ENCODE measurements at places on chromosomes 2 and 18.

GRCh38 chr2:163345795-163346573 is 389.8 kb downstream of the FIGN start:
- H3K4me3 ChIP-seq: no peak overlapping the region
- H3K4me1 ChIP-seq: peaks cover 6% of the 10 kb centered on the region
- DNase-seq: no peak

GRCh38 chr2:117832332-117832731 is 17.8 kb downstream of the DDX18 start:
- peaks cover 7% of the 10 kb centered on the region for H3K4me1 ChIP-seq
- H3K27ac ChIP-seq: no peak overlapping the region
- DNase-seq: no peak

- no peaks in the 10 kb centered on the region for H3K36me3 ChIP-seq
- H3K27me3 ChIP-seq: no peaks in the 10 kb centered on the region
These were observed 149.1 kb upstream of the MGAT5 start for GRCh38 chr2:134104754-134105153.

- peak overlapping the region; percentile 93 for H3K27ac ChIP-seq
- H3K4me1 ChIP-seq: peaks cover 18% of the 10 kb centered on the region
- H3K4me3 ChIP-seq: peak overlapping the region; percentile 84
- DNase-seq: peak; percentile 24
These were observed 705 bp downstream of the YES1 start for GRCh38 chr18:811182-811891.

- no peaks in the 10 kb centered on the region for H3K27me3 ChIP-seq
- H3K36me3 ChIP-seq: no peaks in the 10 kb centered on the region
- no peak for DNase-seq
These were observed 7.3 kb upstream of the HTR2B start for GRCh38 chr2:231132129-231132528.

GRCh38 chr18:21112543-21113105 is 1.0 kb upstream of the ROCK1 start:
- peak overlapping the region; percentile 95 for H3K4me3 ChIP-seq
- H3K27ac ChIP-seq: peak overlapping the region; percentile 92
- peaks cover 14% of the 10 kb centered on the region for H3K4me1 ChIP-seq
- no peaks in the 10 kb centered on the region for H3K27me3 ChIP-seq
- H3K36me3 ChIP-seq: no peaks in the 10 kb centered on the region

- no peaks in the 10 kb centered on the region for H3K27me3 ChIP-seq
- H3K36me3 ChIP-seq: no peaks in the 10 kb centered on the region
- H3K27ac ChIP-seq: no peak overlapping the region
- DNase-seq: no peak
These were observed 3.5 kb downstream of the ADCYAP1 start for GRCh38 chr18:907885-908757.

DNA sequence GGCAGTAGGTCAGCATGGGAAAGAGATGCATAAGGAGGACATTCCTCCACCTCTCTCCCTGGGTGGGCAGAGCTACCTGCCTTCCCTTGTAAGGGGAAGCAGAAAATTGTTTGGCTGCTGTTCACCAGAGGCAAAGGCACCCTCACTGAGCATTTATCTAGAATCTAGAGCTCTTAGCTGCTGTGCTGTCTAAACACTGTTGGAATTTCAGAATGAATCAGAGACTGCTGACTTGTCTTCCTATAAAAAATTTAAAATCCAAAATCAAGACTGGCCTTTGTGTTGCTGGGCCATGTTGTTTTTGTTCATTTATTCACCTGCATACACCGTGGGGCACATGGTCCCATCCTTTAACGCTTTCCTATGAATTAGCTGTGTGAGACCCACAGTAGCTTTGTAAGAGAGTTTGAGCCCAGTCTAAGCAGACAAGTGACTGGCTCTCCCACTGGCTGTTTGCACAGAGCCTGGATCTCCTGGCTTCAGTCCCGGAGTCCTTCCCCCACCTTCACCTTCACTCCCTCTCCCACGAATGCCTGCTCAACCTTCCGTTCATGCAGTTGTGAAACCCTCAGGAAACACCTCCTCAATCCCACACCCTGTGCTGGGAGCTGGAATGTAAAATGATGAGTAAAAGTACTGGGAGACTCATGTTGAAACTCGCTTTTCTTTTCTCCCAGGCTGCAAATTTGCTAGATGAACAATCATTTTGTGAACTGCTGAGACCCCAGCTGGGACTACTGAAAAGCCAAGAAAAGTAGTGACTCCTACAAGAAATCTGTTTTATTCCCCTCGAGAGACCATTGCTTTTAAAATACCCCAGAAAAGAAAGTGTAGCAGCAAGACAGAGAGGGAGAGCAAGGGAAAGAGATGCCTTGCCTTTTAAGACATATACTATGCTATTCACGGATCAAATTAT is 76.2 kb downstream of the FAM168B start:
- H3K36me3 ChIP-seq: no peaks in the 10 kb centered on the region
- no peak for DNase-seq

DNA sequence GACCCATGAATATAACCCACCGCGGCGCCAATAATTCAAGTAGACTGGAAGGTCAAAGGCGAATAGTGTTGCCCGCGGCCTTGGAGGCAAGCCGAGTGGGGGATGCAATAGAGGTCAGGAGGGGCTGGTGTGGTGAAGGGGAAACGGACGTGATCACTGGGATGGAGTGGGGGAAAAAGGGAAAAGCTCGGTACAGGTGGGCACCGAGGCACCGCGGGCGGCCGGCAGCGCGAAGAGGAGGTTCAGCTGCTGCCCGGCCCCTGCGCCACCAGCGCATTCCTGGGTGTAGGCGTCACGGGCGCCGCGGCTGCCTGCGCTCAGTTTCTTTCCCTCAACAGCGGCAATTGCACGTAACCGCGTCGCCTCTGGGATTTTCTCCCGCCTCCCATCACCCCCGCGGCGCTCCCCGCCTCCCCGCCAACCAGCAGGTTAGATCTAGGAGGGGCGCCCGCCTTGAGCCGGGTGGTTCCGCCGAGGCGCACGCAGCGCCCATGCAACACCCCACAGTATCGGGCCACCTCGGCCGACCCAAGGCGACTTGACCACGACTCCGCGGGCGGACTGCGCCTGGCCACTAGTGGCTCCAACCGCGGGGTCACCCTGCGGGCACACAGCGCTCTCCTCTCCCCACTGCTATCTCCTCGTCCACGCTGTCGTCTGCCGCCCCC is 1.5 kb downstream of the RND3 start:
- peak; percentile 63 for DNase-seq
- H3K4me1 ChIP-seq: peaks cover 4% of the 10 kb centered on the region
- no peaks in the 10 kb centered on the region for H3K27me3 ChIP-seq
- H3K36me3 ChIP-seq: no peaks in the 10 kb centered on the region

DNA sequence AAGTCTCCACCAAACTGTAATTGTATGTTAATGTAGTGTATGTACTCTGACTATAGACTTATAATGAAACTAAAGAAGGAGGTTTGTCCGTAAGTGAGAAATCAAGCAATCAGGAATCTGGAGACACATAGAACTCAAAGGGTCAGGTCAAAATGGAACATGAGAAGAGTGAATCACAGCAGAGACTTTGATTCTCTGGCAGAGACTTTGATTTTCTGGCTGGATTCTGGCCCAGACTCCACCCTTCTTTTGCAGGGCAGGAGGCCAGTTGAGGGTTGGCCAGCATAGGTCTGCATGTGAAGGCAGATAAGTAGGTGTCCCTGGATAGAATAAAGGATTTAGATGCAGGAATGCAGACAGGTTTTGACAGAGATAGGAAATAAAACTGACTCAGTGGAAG is 11.0 kb upstream of the NCKAP5 start:
- H3K4me3 ChIP-seq: no peak overlapping the region
- no peak overlapping the region for H3K27ac ChIP-seq
- no peak for DNase-seq
- no peaks in the 10 kb centered on the region for H3K36me3 ChIP-seq
- no peaks in the 10 kb centered on the region for H3K4me1 ChIP-seq

DNA sequence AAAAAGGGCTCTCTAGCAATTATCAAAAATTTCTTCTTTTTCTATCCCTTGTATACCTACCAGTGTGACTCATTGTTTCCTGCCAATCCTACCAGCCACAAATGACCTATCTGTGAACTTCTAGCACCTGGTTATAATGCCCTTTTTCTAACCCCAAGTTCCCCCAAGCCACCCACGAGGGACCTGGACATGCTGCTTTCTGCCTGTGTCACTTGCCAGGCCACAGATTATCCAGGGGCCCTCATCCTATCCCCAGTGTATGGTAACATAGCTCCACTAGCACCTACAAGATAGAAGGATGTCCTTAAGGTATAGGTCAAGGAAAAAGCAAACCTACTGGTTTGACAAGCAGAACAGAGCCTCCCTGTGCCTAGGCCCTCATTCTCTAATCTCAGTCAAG is 26.8 kb downstream of the AAK1 start:
- H3K27me3 ChIP-seq: no peaks in the 10 kb centered on the region
- H3K36me3 ChIP-seq: no peaks in the 10 kb centered on the region
- peaks cover 15% of the 10 kb centered on the region for H3K4me1 ChIP-seq
- no peak overlapping the region for H3K27ac ChIP-seq
- H3K4me3 ChIP-seq: no peak overlapping the region

GRCh38 chr2:127277028-127277427 is 16.9 kb downstream of the ERCC3 start:
- H3K27ac ChIP-seq: no peak overlapping the region
- H3K27me3 ChIP-seq: no peaks in the 10 kb centered on the region
- H3K4me1 ChIP-seq: no peaks in the 10 kb centered on the region
- no peaks in the 10 kb centered on the region for H3K36me3 ChIP-seq
- DNase-seq: no peak

DNA sequence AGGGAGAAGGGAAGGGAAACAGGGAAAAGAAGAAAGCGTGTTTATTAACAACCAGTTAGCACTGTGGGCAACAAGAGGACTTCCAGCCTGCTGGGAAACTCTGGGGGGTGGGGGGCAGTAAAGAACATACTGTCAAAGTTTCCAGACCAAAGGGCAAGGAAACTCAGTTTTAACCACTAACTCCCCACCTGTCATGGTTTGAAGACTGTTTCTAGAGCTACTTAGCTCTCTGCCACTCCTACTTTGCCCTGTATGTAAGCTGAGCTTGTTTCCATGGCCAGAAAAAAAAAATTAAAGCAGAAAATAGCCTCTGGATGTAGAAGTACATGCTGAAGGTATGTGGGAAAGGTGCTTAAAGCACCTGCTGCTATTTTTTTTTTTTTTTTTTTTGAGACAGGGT is 11.0 kb upstream of the PTPN2 start:
- no peak for DNase-seq
- no peak overlapping the region for H3K4me3 ChIP-seq
- H3K27ac ChIP-seq: no peak overlapping the region
- no peaks in the 10 kb centered on the region for H3K4me1 ChIP-seq
- no peaks in the 10 kb centered on the region for H3K27me3 ChIP-seq

DNA sequence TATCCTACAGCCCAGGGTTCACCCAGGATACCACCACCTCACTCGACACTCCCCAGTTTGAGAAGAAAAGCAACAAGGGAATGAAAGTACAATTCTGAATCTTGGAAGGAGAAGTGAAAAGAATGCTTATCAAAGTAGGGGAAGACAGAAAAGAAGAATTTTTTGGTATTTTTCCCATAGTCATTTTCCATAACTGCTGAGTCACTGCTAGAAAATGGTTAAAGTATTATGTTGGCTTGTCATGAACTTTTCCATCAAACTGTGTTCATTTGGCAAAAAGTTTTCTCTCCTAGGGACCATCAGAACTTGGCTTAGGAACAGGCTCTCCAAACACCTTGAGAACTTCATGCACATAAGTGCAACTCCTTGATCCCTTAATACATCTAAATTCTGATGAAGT is 192.0 kb downstream of the BCL11A start:
- no peak for DNase-seq
- H3K4me1 ChIP-seq: no peaks in the 10 kb centered on the region
- H3K27ac ChIP-seq: no peak overlapping the region
- no peaks in the 10 kb centered on the region for H3K27me3 ChIP-seq

DNA sequence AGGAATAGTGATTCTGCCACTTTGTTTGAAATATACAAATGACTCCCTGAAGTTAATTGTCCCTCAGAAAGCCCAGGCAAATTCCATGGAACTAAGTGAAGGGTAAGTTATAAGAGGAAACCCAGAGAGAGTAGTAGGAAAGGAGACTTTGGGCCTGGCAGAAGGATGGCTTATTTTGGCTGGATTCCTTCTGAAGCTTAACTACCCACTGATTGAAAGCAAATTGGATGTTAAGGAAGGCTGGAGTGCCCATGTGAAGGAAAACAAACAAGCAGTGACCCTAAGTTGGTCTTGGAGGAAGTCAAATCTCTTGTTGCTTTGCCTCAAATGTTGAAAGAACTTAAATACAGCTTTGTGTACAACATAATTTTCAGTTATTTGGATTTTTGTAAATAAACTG is 1106.4 kb upstream of the ZEB2 start:
- H3K4me3 ChIP-seq: no peak overlapping the region
- H3K4me1 ChIP-seq: no peaks in the 10 kb centered on the region
- H3K27me3 ChIP-seq: no peaks in the 10 kb centered on the region

DNA sequence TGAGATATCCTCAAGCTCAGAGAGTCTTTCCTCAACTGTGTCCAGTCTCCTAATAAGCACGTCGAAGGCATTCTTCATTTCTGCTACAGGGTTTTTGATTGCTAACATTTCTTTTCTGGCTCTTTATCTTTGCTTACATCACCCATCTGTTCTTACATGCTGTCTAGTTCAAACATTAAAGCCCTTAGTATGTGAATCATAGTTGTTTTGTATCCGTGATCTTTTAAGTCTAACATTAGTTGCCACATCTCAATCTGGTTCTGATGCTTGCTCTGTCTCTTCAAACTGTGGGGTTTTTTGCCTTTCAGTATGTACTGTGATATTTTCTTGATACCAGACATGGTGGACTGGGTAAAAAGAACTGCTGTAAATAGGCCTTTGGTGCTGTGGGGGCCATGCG is 235.2 kb downstream of the SH3RF3 start:
- H3K27ac ChIP-seq: no peak overlapping the region
- no peaks in the 10 kb centered on the region for H3K27me3 ChIP-seq
- no peaks in the 10 kb centered on the region for H3K36me3 ChIP-seq
- DNase-seq: no peak
- H3K4me1 ChIP-seq: no peaks in the 10 kb centered on the region

- peaks cover 3% of the 10 kb centered on the region for H3K36me3 ChIP-seq
- no peak overlapping the region for H3K4me3 ChIP-seq
- H3K4me1 ChIP-seq: no peaks in the 10 kb centered on the region
- no peaks in the 10 kb centered on the region for H3K27me3 ChIP-seq
- DNase-seq: no peak
- H3K27ac ChIP-seq: no peak overlapping the region
These were observed 25.9 kb downstream of the ROCK1 start for GRCh38 chr18:21085579-21086166.

DNA sequence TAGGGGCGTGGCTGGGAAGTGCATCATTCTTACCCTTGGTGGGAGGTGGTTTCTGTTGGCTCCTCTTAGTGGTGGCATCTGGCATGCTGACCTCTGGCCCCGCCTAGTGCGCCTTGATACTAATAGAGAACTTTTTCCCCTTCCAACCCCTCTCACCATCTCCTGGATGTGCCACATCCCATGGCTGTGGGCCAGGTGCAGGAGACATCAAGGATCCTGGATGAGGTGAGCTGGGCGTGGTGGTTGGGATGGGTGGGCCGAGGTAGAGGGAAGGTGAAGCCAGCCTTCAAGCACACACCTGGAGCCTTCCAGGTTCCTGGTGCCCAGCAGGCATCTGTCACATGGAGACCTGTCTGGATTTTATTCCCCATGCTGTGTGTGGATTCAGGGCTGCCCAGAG is 149.2 kb downstream of the DYSF start:
- no peak overlapping the region for H3K4me3 ChIP-seq
- DNase-seq: no peak
- no peaks in the 10 kb centered on the region for H3K4me1 ChIP-seq
